ENCODE measurements at places on chromosomes 1 and 21. TPM values are rescaled to one million over a fixed set of nuclear protein-coding genes. Genes with fewer than 3 reads are reported as not detected.

Gene AJAP1
- total RNA-seq, result 0.35 TPM

Gene AMY2A
- not detected for total RNA-seq

Gene KIF21B
- 0.63 TPM for total RNA-seq

Gene SPRR1A
- total RNA-seq, result not detected

Gene OR6F1
- total RNA-seq, result not detected

Gene MASP2
- total RNA-seq, result not detected
